Nephron progenitor cell (in vitro differentiated cells): ENCODE measurements at places on chromosomes 16 and 17.

DNA sequence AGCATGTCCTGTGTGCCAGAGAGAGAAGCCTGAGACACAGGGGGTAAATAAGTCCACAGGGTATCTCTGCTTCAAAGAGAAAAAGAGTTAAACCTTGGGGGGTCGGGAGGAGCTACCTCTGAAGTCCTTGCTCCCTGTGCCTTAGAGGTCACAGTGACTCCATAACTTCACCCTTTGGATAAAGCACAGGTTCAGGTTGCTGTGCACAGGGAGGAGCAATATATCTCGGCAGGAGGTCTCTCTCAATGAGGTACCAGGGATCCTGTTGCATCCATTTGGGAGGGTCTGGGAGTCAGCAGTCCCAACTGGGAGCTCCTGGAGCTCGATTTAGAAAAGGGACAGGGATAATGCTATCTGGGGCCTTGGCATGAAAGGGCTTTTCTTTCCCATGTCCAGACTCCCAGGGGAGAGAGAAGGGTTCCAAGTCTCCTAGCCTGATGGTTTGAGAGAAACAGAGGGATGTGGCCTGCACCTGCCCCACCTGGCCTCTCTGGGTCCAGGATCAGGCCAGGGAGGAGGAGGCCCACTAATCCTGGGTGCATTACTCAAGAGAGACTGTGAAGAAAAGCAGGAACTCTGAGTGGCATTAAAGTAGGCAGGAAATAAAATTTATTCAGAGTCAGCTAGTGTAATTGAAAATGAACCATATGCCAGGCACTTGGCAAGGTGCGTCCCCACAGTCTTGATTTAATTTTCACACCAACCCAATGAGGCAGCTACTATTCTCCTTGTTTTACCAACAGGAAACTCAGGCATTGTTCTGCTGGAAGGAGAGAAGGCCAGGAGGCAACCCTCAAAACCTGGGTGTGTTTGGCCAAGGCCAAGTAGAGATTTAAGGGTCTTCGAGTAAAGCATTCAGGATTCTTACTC, 40.7 kb downstream of the CUEDC1 start:
- peaks cover 13% of the 10 kb centered on the region for H3K27me3 ChIP-seq
- peaks cover 86% of the 10 kb centered on the region for H3K4me1 ChIP-seq
- no peak overlapping the region for H3K4me3 ChIP-seq
- DNase-seq: no peak
- no peaks in the 10 kb centered on the region for H3K36me3 ChIP-seq

- H3K4me1 ChIP-seq: no peaks in the 10 kb centered on the region
- no peak overlapping the region for H3K27ac ChIP-seq
- H3K4me3 ChIP-seq: no peak overlapping the region
- H3K27me3 ChIP-seq: peaks cover 16% of the 10 kb centered on the region
These were observed 29.6 kb upstream of the FBXO47 start for GRCh38 chr17:38996660-38997337.

GRCh38 chr16:82845116-82845515, 218.3 kb downstream of the CDH13 start:
- peaks cover 25% of the 10 kb centered on the region for H3K36me3 ChIP-seq
- H3K4me3 ChIP-seq: no peak overlapping the region
- no peak for DNase-seq
- peaks cover 16% of the 10 kb centered on the region for H3K4me1 ChIP-seq
- H3K27ac ChIP-seq: no peak overlapping the region

- H3K36me3 ChIP-seq: peaks cover 68% of the 10 kb centered on the region
- no peak for DNase-seq
- H3K4me3 ChIP-seq: no peak overlapping the region
- H3K27me3 ChIP-seq: no peaks in the 10 kb centered on the region
- H3K4me1 ChIP-seq: no peaks in the 10 kb centered on the region
These were observed 131.8 kb downstream of the CDH11 start for GRCh38 chr16:64990101-64990500.

DNA sequence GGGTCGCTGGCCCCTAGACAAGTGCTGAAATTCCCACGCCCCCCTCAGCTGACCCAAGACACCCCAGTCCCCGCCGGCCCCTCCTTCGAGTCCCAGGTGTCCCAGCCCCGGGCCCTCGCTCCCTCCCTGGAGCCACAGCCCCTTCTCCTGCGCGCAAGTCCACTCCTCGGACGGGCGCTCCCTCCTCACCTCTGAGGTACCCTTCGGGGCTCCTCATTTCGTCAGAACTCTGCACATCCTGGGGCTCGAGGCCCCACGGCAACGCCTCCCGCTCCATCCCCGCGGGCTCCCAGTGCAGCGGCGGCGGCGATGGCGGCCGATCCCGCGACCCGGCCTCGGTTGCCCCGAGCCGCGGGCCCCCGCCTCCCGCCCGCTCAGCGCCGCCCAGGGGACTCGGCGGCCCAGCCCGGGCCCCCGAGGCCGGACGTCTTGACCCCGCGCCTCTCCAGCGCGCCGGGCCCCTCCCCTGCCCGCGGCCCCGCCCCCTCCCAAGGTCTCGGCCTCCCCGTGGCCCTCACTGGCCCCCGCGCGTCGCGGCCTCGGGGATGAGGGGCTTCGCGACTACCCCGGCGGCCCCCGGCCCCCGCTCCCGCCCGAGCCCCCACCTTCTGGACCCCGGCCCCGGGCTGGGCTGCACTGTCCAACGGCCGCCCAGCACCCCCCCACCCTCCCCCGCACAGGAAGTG, at the start of gene ZNF768:
Gene ZNF768 (minus strand): TSS at position 430 of the 686 bp plus-strand sequence. CDS start 153 bp downstream, at position 277.
- peaks cover 16% of the 10 kb centered on the region for H3K36me3 ChIP-seq
- H3K27me3 ChIP-seq: peaks cover 3% of the 10 kb centered on the region
- peaks cover 31% of the 10 kb centered on the region for H3K4me1 ChIP-seq
- H3K27ac ChIP-seq: peak within 1 kb of the TSS; percentile 93

DNA sequence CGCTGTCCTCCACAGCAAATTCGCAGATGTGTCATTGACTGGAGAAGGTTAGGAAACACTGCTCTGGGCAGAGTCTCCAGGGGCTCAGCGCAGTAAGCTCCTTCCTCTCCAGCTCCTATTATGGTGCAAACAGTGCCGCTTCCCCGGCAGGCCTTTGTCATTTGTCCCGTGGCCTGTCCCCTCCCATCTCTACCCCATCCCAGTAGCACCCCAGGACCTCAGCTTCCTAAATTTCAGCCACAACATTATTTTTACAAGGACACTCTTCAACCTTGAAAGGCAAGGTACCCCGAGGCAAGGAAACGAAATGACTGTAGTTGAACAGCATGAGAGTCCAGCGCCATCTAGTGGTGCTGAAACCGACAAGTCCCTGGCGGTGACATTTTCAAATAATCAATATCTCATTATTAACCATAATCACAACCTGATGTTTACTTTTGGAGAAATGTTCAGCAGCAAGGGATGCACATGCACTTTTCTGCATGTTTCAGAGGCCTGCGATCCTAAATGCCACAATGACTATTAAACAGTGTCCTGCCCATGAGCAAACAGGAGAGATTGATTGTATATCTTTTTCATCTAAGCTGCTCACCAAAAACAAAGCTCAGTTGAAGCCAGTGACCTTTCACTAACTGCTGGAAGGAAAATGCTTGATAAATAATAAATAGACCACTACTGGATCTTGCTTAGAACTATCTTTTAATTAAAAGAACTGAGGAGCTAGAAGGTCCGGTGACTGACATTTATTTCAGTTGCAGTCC, 16.5 kb downstream of the MRPS23 start:
- peaks cover 6% of the 10 kb centered on the region for H3K36me3 ChIP-seq
- DNase-seq: peak; percentile 77
- peaks cover 6% of the 10 kb centered on the region for H3K27me3 ChIP-seq
- no peak overlapping the region for H3K27ac ChIP-seq

- no peak overlapping the region for H3K27ac ChIP-seq
- H3K27me3 ChIP-seq: no peaks in the 10 kb centered on the region
- H3K4me1 ChIP-seq: no peaks in the 10 kb centered on the region
- peaks cover 3% of the 10 kb centered on the region for H3K36me3 ChIP-seq
- no peak overlapping the region for H3K4me3 ChIP-seq
These were observed 639.3 kb downstream of the KCNJ2 start for GRCh38 chr17:70808596-70808995.

GRCh38 chr17:40124279-40125141, 2.7 kb downstream of the MSL1 start:
- no peak for DNase-seq
- no peaks in the 10 kb centered on the region for H3K27me3 ChIP-seq
- H3K36me3 ChIP-seq: peaks cover 39% of the 10 kb centered on the region

GRCh38 chr17:71978435-71978834, 142.4 kb upstream of the SOX9 start:
- no peak overlapping the region for H3K27ac ChIP-seq
- no peak overlapping the region for H3K4me3 ChIP-seq
- H3K4me1 ChIP-seq: peaks cover 13% of the 10 kb centered on the region
- no peak for DNase-seq
- peaks cover 23% of the 10 kb centered on the region for H3K27me3 ChIP-seq

DNA sequence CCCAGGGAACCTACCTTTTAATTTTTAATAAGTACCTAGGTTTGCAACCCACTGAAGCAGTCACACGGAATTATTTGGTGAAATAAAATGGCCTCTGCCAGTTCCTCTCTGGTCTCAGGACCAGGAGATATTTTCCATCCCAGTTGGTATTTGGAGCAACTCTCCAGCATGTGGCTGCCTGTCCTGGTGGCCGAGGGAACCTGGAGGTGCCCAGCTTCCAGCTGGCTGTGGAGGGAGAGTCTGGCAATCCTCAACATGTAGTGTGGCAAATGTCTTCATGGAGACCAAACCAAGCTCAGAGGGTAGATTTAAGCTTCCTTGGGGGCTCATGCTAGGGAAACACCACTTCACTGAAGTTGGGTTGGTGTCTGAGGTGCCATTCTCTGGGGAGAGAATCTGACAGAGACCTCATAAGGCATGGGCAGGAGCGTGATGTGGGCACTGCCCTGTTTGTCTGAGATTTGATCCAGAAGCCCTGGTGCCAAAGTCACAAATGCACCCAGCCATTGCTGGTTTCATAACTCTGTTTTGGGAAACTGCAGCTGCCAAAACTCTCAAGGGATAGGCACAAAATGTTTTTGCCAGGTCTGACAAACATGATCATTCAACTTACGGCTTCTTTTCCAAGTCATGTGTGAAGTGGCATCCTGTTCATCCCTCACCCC, 2.8 kb downstream of the MT1X start:
- H3K36me3 ChIP-seq: peaks cover 8% of the 10 kb centered on the region
- peaks cover 44% of the 10 kb centered on the region for H3K27me3 ChIP-seq
- no peak overlapping the region for H3K27ac ChIP-seq
- H3K4me3 ChIP-seq: no peak overlapping the region
- DNase-seq: no peak

DNA sequence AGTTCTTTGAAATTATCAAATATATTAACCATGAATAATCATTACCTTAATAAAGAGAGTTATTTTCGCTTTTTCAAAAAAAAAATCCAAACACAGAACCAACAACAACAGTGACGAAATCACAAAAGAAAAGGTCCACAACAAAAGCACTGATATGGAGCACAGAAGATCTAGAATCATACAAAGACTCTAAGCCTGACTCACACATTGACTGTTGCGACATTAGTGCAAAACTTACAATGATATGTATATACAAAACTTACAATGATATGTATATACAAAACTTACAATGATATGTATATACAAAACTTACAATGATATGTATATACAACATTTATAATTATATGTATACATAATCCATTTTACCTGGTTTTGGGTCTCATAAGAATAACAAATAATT, 117.7 kb downstream of the USP22 start:
- no peak overlapping the region for H3K4me3 ChIP-seq
- DNase-seq: no peak
- peaks cover 17% of the 10 kb centered on the region for H3K36me3 ChIP-seq

DNA sequence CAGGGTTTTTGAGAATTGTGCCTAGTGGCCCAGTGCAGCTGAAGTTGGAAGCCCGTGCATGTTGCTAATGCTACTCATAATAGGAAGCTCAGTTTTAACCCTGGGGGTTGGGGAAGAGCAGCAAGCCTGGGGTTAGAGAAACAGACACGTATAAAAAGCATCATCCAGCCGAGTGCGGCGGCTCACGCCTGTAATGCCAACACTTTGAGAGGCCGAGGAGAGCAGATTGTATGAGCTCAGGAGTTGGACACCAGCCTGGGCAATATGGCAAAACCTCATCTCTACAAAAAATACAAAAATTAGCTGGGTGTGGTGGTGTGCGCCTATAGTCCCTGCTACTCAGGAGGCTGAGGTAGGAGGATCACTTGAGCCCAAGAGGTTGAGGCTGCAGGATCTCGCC, 2.3 kb upstream of the CLUH start:
- H3K36me3 ChIP-seq: no peaks in the 10 kb centered on the region
- peaks cover 30% of the 10 kb centered on the region for H3K4me1 ChIP-seq
- no peak overlapping the region for H3K4me3 ChIP-seq
- H3K27ac ChIP-seq: no peak overlapping the region

GRCh38 chr17:72385475-72385874, 264.7 kb downstream of the SOX9 start:
- no peaks in the 10 kb centered on the region for H3K36me3 ChIP-seq
- DNase-seq: no peak
- H3K4me3 ChIP-seq: no peak overlapping the region

DNA sequence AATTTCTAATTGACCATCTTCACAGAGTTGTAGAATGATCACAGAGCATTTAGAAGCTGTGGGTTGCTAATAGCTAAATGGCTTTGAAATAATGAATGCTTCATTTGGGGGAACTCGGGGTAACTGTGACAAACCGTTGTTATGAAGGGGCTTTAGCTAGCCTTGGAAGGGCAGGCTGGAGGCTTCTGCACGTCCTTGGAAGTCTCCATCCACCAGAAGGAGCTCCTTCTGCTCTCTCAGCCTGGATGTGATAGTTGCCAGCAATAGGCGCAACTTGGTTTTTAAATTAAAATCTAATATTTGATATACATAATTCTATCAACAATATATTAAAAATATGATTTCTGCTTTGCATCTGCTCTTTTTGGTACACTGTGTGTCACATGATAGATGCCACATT, 200.5 kb downstream of the RPTOR start:
- H3K36me3 ChIP-seq: peaks cover 40% of the 10 kb centered on the region
- no peak overlapping the region for H3K4me3 ChIP-seq
- H3K27ac ChIP-seq: no peak overlapping the region
- H3K4me1 ChIP-seq: peaks cover 22% of the 10 kb centered on the region

DNA sequence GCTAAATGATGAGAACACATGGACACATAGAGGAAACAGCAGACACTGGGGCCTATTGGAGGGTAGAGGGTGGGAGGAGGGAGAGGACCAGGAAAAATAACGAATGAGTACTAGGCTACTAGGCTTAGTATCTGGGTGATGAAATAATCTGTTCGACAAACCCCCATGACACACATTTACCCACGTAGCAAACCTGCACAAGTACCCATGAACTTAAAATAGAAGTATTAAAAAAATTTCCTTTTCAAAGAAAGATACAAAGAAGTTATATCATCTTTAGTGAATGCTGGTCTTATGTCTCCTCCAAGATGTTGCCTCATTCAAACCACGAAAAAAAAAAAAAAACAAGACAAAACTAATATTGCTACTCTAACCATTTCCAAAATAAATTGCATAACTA, 31.7 kb downstream of the MBTD1 start:
- peaks cover 52% of the 10 kb centered on the region for H3K36me3 ChIP-seq
- H3K4me1 ChIP-seq: peaks cover 7% of the 10 kb centered on the region
- H3K4me3 ChIP-seq: no peak overlapping the region
- H3K27me3 ChIP-seq: peaks cover 3% of the 10 kb centered on the region
- no peak overlapping the region for H3K27ac ChIP-seq

- DNase-seq: no peak
- no peak overlapping the region for H3K27ac ChIP-seq
- no peak overlapping the region for H3K4me3 ChIP-seq
- no peaks in the 10 kb centered on the region for H3K27me3 ChIP-seq
- peaks cover 96% of the 10 kb centered on the region for H3K36me3 ChIP-seq
- H3K4me1 ChIP-seq: peaks cover 6% of the 10 kb centered on the region
These were observed 15.3 kb downstream of the NUFIP2 start for GRCh38 chr17:29278692-29279091.
